Amniotic epithelial cell (primary cell): ENCODE measurements at places on chromosomes 4 and X.
A peak's percentile ranks its signal among the peaks of the same experiment; 100 is the strongest.

GRCh38 chrX:72094894-72095293 lies 36.8 kb downstream of the RTL5 start:
- peak; percentile 40 for DNase-seq

DNA sequence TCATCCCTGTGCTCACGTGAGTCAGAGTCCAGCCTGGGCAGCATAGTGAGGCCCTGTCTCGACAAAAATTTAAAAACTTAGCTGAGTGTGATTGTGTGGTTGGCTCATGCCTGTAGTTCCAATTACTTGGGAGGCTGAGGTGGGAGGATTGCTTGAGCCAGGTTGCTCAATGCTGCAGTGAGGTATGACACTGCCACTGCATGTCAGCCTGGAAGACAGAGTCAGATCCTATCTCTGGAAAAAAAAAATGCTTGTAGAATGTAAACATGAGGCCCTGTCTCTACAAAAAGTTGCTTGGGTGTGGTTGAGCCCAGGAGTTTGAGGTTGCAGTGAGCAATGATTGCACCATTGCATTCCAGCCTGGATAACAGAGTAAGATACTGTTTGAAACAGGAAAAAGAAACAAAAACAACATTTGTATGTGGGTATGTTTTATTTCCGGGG lies 11.3 kb upstream of the YTHDC1 start:
- peak; percentile 98 for DNase-seq

- DNase-seq = no peak
Observed at GRCh38 chr4:163600727-163601126, 106.2 kb downstream of the TMA16 start.

DNA sequence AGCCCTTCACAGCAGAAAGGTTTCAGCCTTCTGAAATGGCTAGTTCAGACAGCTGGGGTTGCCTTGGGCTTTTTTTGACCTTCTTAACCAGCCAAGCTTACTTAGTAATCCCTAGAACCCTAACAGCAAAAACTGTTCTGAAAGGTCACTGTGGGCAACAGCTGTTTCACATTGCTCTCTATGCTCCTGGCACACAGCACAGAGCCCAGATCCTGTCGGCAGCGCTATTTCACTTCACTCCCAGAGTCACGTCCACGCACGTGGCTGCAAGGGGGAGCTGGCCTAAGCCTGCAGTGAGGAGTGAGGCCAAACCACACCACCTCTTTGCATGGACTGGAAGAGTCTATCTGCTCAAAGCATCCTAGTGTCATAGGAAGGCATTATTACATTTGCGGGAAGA lies 32.0 kb upstream of the STS start:
- DNase-seq = no peak

- no peak for DNase-seq
Observed at GRCh38 chr4:36208893-36209473, 35.3 kb downstream of the ARAP2 start.

- no peak for DNase-seq
Observed at GRCh38 chrX:12895866-12896265, 10.6 kb upstream of the TLR8 start.

- no peak for DNase-seq
Observed at GRCh38 chrX:1412551-1413161, 20.7 kb upstream of the SLC25A6 start.

- no peak for DNase-seq
Observed at GRCh38 chrX:114962209-114962608, 55.2 kb downstream of the IL13RA2 start.

DNA sequence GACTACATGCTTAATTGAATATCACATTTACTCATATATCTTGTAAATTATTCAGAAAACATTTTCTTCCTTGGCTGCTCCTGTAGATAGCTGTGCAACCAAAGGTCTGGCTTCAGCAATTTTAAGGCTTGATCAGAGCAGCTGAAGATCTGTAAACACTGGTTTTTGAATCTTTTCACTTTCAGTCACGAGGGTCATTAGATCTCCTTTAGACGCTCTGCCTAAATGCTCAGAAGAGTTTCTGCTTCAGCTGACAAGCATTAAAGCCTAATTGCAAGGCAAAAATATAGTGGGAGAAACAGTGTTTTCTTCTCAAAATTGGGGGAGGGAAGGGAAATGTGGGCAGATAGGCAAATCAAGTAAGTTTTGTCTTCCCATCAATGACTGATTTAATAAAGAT lies 25.7 kb downstream of the TRPC5 start:
- DNase-seq = no peak

- peak; percentile 78 for DNase-seq
Observed at GRCh38 chr4:40763228-40763716, 13.5 kb downstream of the NSUN7 start.

- no peak for DNase-seq
Observed at GRCh38 chrX:119999087-119999634, 55.6 kb upstream of the NKAP start.

GRCh38 chr4:5203309-5203992 lies 152.2 kb downstream of the STK32B start:
- no peak for DNase-seq

DNA sequence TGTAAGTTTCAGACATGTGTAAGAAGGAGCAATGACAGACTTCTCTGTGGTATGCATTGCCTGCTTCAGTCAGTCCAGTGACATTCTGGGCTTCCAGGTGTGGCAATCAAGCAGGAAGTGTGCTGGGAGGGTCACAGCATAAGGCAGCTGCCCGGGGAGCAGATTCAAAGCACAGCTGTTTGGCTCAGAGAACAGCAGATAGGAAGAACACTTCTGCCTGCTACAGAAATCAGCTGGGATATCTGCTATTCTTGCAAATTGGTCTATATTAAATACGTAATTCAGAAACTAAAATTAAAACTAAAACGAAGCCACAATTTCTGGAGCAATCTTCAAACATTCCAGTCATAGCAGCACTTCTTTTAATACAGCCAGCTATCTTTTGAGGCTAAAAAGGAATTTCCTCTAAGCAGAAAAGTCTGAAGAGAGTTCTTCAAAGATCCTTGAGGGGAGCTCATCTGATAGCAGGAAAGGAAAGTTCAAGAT lies 47.5 kb upstream of the GALNT7 start:
- DNase-seq = peak; percentile 66

DNA sequence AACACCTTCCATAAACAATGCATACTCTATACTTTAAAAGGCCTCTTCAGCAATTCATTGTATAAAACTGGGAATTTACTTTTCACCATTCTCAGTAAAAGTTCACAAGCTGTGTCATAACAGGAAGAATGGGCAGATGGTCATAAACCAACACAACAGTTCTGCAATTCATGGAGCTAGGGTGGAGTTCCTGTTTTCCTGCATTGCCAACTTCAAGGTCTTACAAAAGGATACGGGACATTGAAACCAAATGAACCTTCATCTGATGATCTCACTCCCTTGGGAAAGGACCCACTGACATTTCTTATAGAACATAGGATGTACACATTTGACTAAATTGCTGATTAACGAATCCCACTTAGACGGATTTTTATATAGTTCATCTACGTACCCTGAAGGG lies 4.1 kb downstream of the KDR start:
- DNase-seq = peak; percentile 56

- DNase-seq = peak; percentile 15
Observed at GRCh38 chr4:99572527-99573240, 1.9 kb upstream of the MTTP start.

GRCh38 chr4:105509714-105510113 lies 35.9 kb upstream of the PPA2 start:
- DNase-seq = no peak

GRCh38 chrX:19627081-19627480 lies 111.8 kb upstream of the MAP3K15 start:
- DNase-seq = no peak

DNA sequence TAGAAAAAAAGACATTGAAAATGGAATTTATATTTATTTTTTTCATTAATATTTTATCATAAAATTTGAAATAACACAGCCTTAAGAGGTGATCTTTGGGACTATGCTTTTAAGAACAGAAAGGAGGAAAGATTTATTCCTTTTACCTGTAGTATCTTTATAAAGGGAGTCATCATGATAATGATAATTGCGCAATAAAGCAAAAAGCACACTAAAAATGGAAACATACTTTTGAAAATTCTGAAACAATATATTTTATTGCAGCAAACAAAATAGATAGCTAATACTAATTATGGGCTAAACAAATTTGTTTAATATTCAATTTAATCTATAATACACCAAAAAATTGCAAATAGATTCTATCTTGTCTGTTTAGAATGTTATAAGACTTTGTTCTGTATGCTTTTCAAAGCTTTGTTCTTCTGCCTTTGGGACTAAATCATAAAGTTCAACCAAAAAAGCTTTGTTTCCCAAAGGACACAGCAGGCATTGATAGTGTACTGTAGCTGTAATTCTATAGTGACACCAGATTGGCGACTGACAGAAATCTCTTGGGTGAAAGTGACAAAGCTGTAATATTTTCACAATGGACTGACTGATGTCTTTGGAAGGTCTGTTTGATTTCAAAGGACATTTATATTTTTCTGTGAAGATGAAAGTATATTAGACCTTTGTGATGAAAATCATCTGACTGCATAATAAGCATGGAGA lies 2156.6 kb upstream of the TENM3 start:
- DNase-seq = no peak

GRCh38 chr4:90922174-90922573 lies 795.0 kb downstream of the CCSER1 start:
- no peak for DNase-seq

DNA sequence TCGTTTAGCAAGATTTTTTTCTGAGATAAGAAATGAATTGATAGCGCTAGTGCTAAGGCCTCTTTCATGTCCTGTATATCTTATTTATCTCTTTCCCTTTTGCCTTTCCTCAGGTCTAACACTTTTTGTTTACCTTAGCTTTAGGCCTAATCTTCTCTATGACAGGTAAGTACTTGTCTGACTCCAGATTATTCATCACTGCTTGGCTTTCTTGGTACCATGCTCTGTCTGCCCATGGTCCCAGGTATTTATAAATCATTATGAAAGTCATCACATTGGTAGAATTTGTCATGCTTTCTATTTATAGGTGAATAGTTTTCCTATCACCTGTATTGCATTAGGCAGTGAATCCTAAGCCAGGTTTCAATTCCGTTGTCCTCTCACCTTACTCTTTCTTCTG lies 99.5 kb upstream of the CTSO start:
- DNase-seq = no peak

DNA sequence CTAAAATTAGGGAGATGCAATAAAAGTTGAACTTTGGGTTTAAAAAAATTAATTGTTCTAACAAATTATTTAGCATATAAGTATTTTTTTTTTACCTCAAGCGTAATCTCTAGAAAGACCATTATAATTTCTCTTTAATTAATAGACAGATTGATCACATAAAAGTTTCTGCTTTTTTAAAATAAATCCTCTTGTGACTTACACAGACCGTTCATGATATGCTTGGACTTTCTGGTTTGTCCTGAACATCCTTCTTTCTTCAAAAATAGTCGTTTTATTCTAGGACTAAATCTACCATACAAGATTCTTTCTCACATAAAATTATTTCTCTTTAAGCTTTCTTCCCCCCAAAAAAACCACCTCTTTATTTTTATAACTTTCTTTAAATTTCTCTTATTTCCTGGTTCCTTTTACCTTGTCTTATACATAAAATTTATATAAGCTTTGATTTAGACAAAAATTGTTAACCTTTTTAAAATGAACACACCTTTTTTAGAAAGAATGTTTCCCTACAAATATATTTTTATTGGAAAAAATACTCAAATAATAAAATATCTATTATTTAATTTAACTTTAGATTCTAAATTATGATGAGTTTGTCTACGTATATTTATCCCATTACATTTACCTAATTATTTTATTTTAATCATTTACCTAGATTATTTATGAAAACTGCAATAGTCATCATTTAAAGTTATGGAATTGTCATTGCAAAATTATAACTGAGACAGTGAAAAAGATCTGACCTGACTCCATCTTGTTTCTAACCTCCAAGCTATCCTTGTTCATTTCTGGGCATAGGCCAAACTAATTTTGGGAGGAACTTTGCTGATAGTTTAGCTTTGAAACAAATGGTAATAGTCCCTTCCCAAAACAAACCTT lies 37.6 kb downstream of the PGRMC2 start:
- DNase-seq = no peak

GRCh38 chrX:22395372-22395771 lies 122.7 kb downstream of the CBLL2 start:
- DNase-seq = peak; percentile 68

- DNase-seq = no peak
Observed at GRCh38 chr4:140047017-140047640, 106.9 kb downstream of the MAML3 start.

DNA sequence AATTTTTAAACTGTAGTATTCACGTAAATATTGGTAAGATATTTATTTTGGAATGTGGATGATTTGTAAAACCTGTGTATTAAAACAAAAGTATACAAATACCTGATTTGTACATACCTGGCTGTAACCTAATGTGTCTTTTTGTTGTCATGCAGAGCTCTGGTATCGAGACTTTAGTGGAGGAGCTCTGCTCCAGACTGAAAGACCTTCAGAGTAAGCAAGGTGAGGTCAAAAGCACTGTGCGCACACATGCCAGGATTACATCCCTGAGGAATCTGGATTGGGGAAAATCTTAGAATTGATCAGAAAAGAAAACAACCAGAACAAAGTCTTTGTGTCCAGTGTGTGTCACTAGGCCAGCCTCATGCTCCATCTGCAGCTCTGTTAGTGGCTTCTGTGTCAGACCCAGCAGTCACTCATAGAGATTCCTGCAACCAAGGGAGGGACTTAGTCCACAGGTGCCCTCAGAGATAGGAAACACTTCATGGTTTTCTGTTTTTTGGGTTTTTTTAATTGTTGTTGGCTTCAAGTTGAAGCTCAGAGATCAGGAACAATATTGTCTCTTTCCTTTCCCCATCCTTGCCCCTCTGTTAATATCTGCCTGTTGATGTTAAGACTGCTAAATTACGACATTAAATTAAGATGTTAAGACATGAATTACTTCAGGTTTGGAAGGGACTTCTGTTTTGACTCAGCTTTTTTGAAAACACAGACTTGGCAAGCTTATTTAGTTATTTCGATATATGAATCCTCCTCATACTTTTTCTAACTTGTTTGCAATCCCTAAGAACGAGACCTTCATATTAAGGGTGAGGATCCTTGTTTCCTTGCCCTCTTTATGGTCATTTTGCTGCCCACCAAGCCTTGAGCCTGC lies 52.4 kb upstream of the TBC1D14 start:
- DNase-seq = no peak

DNA sequence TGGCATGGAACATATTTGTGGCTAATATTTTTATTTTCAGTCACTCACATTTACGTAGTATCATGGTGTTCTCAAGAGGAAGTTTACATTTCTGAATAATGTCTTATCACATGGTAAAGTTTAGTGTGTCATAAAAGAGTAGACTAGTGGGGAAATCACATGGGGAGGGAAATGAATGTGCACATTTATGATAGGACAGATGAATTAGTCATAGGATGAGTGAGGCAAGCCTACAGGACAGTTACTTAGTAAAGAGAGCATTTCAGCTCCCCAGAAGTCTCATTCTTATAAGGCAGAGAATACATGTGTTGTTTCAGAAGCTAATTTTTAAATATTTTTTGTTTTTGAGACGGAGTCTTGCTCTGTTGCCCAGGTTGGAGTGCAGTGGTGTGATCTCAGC lies 6.2 kb downstream of the GK start:
- peak; percentile 94 for DNase-seq

- DNase-seq = peak; percentile 72
Observed at GRCh38 chr4:109406337-109406931, 27.2 kb upstream of the SEC24B start.

GRCh38 chrX:3516051-3516541 lies 169.6 kb upstream of the MXRA5 start:
- DNase-seq = peak; percentile 14

GRCh38 chrX:133297284-133297683 lies 79.1 kb upstream of the TFDP3 start:
- DNase-seq = peak; percentile 65
